ENCODE measurements at places on chromosomes 5 and 9. TPM values are rescaled to one million over a fixed set of nuclear protein-coding genes. Genes with fewer than 3 reads are reported as not detected.

Gene PRRX2
- polyA plus RNA-seq, result 0.83 TPM

Gene N4BP3
- 4.6 TPM for polyA plus RNA-seq

Gene PGM5
- polyA plus RNA-seq, result 81.7 TPM

DNA sequence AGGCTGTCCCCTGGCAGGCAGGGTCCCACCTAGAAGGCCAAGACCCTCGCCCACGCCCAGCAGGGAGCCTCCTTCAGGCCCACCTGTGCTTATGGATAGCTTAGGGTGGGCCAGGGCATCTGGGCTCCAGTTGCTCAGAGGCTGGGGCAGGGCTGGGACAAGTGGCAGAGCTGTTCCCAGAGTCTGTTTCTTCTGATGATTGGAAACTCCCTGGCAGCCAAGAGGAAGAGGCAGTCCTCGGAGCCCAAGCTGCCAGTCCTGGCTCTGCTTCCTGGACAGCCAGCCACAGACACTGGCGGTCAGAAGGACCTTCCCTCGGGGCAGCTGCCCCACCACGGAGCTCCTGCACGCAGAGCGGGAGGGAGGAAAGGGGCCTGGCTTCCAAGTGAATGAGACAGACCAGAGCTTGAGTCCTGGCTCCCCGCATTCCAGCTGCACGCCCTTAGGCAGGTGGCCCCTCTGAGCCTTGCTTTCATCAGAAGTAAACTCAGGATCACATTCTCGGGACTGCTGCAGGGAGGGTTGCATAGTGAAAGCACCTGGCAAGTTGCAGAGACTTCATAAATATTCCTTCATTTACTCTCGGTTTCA, 37.9 kb upstream of the GABRP start:
- peak; percentile 80 for DNase-seq

DNA sequence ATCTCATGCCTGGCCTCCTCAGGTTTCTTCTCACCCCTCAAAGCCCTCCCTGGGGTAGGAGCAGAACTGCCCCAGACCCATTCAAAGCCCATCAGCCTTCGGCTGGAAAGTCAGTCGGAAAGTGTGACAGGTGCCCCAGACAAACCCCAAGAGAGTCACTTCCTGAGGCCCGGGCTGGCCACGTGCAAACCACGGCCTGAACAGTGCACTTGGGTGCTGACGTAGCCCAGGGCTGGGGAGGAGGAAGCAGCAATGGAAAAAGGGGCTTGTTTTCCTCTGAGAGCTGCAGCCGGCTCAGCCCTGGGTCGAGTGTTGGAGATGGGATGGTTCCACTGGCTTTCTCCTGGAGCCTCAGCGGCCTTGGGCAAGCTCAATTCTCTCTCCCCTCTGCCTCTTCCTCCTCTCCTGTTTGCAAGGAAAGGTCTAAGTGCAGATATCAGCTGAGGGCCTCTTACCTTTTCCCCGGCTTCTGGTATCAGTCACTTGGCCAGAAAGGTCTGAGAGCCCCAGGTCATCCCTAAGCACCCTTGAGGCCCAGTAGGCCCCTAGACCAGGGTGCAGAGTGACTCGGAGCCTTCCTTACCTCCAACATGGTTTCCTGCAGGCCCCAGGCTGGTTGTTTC, 5.9 kb upstream of the EGR1 start:
- no peak for DNase-seq

DNA sequence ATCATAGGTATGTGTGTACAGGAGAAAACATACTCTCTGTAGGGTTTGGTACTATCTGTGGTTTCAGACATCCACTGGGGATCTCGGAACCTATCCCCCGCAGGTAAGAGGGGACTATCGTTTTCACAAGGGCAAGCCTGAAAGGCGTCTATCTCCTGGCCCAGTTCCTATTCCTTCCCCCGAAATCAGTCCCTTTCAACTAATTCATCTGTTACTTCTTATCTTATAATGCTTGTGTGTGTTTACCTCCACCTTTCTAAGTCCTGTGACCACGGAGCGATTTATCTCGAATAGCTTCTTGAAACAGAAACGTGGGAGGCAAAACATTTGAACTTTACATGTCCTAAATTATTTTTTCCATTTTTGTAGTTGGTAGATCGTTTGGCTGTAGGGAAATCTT, 11.4 kb downstream of the ABO start:
- DNase-seq, result no peak

- no peak for DNase-seq
Observed at GRCh38 chr5:117060099-117060498, 485.5 kb upstream of the SEMA6A start.

- DNase-seq, result no peak
Observed at GRCh38 chr5:78760770-78761169, 112.2 kb upstream of the LHFPL2 start.

DNA sequence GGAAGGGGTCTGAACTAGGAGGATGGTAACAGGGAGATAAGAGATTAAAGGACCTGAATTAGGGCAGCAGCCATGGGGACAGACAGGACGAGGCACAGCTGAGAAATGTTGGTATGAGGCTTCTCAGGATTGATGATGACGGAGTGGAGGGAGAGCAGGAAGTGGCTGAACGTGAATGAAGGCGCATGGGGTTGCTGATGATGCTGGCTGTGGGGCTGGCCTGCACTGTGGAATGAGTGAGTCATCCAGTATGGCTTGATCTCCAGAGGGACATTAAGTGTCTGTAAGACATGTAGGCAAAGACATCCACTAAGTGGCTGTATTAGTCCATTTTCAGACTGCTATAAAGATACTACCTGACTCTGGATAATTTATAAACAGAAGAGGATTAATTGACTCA, 256.4 kb downstream of the ICE1 start:
- peak; percentile 58 for DNase-seq

DNA sequence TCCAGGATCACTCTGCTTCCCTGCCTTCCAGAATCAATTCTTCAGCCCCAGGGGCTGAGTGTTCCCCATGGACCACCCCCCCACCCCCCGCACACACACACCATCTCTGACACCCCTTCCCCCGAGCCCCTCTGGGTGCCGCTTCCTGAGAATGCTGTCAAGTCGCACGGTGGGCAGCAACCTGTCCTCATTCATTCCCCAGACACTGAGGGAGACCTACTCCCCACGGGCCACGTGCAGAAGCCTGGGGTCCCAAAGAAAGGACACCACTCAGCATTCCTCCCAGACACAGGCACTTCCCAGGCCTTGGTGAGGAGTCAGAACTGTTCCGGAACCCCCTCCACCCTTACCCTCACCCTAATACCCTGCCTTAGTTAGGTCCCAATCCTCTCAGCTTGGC, 12.8 kb downstream of the CPLX2 start:
- no peak for DNase-seq

DNA sequence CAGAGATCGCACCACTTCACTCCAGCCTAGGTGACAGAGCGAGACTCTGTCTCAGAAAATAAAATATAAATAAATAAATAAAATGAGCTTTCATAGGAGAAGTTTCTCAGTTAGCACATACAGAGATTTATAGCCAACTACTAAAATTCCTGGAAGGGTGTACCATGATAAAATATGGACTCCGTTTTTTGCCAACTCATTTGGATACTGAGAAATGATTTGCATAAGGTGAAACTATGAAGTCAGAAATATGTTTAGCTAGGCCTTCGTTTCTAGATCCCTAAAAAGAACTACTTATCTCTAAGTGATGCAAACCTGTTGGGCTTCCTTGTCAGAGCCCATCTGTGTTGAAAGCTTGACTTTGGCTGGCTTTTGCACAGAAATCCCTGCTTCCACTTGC, 56.9 kb upstream of the SLC1A1 start:
- no peak for DNase-seq

DNA sequence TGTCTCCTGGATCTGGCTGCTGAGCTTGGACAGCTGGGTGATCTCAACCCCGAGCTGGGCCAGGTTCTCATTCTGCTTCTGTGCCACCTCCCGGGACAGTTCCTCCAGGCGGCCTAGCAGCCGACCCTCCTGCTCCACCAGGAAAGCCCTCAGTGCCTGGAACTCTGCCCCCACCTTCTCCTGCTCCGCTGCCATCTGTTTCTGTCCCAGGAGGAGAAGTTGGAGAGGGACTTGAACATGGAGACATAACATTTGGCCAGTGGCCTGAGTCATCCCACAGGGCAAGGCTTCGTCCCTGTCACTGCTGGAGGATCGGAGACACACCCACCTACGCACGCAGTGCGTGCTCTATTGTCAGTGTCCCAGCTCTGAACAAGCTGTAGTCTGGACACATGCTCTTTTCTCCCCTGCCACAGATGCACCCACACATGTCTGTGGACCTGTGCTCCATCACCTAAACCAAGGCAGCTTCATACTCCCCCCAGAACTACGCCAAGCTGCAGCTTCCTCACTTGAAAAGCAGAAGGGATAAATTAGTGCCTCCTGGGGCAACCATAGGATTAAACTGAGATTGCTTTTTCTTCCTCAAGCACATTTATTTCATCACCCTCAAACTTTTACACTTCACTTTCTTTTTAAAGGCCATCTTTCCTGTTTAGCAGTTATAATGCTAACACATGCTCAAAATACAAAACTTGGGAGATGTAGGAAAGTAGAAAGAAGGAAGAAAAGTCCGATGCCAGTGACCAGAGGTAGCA, 4.9 kb downstream of the TRIM7 start:
- no peak for DNase-seq

Measured in heart left ventricle (tissue), 16 donors.